ENCODE measurements at places on chromosomes 1 and 21.

DNA sequence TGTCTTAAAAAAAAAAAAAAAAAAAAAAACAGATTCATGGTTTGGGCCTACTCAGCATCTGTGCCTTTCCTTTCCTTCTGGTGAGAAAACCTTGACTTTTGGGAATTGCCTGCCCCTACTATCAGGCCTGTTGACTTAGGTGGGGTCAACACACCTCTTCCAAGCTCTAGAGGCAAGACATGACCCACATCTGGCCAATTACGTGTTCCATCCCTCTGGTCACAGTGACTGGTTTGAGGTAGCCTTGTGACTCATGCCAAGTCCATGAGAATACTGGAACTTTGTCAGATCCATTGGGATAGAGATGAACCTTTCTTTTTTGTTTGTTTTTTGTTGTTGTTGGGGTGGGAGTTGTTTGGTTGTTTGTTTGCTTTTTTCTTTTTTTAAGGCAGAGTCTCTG, 37.3 kb upstream of the KHDRBS1 start:
- no peak for DNase-seq

GRCh38 chr21:25501462-25501861, 105.8 kb downstream of the MRPL39 start:
- no peak for DNase-seq

DNA sequence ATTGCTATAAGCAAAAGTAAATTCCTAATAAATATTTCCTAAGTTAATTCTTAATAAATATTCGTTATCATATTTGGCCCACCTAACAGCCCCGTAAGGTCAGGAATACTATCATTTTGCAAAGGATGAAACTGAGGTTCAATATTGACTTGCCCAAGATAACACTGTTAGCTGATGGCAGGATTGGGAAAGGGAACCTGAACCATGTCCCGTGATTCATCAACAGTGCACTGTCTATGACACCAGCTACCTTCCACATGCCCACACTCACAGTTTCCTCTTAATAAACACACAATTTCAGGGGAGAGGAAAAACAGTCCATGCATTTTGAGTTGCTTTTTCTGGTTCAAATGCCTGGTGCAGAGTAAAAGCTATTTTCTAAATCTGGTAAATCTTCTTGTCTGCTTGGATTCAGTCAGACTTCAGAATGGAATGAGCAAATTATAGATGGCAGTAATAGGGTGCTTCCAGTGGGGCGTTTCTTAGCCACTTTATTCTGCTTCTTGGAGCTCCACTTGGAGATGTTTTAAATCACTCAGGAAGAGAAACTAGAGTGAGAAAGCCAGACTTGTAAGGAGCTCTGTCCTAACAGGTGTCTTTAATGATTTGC, 354.6 kb downstream of the PDE4B start:
- DNase-seq, result no peak

GRCh38 chr1:100627936-100628335, 90.0 kb downstream of the GPR88 start:
- DNase-seq, result no peak

DNA sequence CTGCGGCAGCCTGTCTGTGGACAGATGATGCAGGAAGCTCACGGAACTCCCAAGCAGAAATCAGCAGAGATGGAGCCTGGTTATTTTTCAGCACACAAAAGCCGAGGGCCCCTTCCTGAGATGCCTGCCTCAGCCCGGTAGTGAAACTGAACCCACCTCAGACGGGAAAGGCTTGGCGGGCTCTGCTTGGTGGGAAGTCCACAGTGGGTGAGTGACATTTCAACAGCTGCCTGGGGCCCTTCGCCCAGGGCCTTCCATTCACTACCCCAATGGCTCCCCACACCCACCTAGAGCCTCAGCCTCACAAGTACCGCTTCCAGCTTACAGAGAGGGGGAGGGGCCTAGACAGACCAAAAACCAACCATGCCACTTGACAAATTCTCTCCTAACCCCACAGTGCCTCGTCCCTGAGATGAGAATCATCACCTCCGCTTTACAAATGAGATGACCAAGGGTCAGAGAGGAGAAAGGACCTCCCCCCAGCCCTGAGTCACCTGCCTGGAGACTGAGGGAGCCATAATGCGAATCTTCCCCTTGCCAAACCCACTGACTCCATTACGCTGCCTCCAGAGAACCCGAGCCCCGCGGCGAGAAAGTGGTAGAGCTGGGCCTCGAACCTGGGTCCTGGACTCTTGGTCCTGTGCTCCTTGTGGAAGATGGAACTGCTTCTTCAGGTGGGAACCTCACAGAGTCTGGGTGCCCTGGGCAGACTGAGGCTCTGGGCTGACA, 3.4 kb upstream of the ECE1 start:
- DNase-seq, result peak; percentile 60

DNA sequence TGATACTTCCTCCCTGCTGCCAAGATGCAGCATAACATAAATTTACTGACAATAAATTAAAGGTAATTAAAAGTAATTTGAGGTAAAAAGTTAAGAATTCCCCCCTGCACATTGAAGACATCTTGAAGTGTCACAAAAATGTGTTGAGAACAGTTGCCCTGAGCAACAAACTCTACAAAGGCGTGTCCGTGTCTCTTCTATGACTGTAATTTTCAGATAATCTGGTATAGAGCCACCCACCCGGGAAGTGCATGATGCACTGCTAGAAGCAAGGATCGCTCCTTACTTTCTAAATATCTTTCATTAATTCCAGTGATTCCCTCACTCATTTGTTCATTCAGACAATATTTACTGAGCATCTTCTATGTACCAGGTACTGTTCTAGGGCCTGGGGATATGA, 11.0 kb upstream of the CASQ1 start:
- no peak for DNase-seq

- no peak for DNase-seq
Observed at GRCh38 chr1:184354719-184355118, 32.1 kb upstream of the C1orf21 start.

DNA sequence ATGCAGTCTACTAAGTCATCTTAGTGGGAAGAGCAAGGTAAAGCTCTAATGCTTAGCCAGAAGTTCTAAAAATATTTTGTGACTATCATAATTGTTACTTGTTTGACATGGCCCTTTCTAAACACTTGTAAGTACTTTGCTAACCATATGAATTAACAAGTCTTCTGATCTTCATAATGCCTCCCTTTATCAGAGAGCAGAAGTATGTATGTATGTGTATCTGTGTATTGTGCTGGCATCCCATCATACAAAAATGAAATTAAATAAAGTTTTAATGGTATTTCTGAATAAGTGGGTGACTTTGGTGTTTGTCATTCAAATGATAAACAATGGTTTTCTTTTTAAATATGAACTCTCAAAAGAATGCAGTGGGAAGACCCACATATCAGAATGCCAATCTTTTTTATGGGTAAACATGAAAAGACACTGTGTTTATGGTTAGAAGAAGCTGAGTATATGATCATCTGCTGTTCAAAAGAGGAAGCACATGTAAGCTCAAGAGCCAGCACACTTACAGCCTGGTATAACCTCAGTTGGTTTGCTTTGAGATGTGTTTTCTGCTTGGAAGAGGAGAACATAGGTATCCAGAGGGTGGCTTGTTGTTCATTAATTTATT, 159.6 kb downstream of the CLEC20A start:
- no peak for DNase-seq

GRCh38 chr1:14815175-14815877, 216.8 kb downstream of the KAZN start:
- DNase-seq, result no peak

GRCh38 chr1:230916587-230917283, 48.4 kb upstream of the C1orf198 start:
- no peak for DNase-seq

GRCh38 chr1:169723763-169724162, 10.1 kb downstream of the SELE start:
- no peak for DNase-seq

DNA sequence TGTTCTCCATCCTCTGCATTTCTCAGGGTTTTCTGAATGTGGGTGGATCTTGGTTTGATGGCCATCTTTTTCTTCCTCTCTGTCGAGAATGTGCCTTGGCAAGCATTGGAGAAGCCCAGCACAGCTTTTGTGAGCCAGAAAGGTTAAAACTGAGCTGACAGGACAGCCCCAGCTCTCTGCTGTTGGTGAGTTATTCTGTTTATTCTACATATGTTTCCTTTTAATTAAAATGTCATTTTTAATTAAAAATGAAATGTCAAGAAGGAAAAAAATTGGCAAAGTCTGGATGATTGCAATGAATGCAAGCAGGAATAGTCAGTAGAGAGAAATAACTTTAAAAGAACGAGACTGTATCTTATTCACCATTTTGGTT, 325.8 kb downstream of the PTBP2 start:
- no peak for DNase-seq

GRCh38 chr1:115706587-115707425, 61.7 kb downstream of the CASQ2 start:
- DNase-seq, result peak; percentile 41

GRCh38 chr1:239250353-239251035, 135.9 kb upstream of the CHRM3 start:
- no peak for DNase-seq

GRCh38 chr1:228751360-228752098, 16.2 kb downstream of the RHOU start:
- no peak for DNase-seq

- no peak for DNase-seq
Observed at GRCh38 chr1:169779970-169780369, 14.7 kb downstream of the METTL18 start.

DNA sequence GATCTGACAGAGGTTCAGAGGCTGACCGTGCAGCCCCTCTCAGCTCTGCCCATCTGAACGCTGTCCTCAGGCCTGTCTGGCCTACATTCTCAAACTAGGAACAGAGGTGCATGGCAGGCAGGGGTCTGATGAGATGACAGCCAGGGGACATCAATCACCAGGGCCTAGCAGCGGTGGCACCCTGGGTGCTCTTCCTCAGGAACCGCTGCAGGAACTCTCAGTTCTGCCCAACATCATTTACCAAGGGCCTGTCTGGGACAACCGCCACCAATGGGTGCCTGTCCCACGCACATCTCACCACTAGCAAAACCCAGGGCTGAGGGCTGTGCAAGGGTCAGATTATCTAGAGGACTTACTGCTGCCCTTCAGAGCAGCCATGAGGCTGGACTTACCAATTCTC, 245.7 kb downstream of the TOMM20 start:
- DNase-seq, result no peak

DNA sequence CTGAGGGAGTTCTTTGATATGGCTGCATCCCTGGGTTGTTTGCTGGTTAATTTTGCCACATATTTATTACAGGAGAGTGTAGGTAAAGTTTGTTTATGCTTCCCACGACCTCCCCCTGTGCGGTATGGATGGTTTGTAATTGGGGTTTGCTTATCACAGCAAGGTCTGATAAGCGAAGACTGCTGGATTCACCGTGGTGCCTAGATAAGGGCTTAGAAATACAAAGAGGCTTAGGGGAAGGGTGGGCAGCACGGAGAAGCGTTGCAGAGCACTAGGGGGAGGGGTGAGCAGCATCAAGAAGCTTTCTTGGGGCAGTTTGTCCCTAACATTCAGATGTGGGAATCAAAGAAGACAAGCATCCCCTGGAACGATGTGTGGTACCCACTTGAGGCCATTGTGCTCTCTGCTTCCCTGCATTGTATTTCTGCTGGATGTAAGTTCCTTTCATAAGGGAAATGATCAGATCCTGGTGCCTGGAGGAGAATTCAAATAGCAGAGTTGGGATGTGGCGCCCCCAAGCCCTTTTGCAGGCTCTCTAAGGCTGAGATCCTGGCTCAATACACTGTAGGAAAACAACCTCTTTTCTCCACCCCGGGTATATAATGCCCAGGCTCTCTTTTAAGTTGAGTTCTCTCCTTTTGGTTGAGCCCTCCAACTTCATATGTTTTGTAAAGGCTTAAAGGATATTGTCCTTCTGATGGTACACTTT, 598.1 kb upstream of the ADGRL4 start:
- DNase-seq, result no peak

- no peak for DNase-seq
Observed at GRCh38 chr1:233463333-233463732, 135.8 kb downstream of the MAP3K21 start.

DNA sequence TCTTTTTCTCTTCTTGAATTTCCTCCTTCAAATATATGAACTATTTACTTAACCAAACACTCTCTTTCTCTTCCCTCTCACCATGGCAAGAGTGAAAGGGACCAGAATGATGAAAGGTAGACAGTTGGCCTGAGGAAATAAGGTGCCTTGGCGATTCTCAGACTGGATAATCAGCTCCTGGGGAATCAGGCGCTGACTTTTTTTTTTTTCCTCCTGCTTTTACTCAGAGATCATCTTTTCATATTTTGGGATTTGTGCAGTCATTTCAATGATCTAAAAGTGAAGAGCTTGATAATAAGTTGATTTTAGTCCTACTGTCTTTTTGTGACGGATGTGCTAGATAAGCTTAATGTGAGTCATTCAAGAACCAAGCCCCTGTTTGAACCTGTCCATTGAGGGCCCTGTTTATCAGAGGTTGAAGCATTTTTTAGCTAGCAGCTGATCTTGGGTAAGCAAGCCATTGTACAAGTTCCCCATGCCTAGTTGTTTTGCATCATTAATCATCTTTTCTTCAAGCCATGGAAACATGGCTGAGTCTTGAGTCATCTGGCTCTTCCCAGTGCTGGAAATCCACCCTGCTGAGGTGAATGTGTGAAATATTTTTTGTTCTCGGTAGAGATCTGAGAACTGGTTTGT, 40.8 kb downstream of the ITSN1 start:
- no peak for DNase-seq

- no peak for DNase-seq
Observed at GRCh38 chr1:45116340-45116739, 90.1 kb downstream of the ZSWIM5 start.

- no peak for DNase-seq
Observed at GRCh38 chr21:41874611-41875010, 4.5 kb downstream of the PRDM15 start.

GRCh38 chr21:15809818-15810217, 80.0 kb downstream of the USP25 start:
- no peak for DNase-seq

GRCh38 chr1:24683713-24684162, 40.6 kb downstream of the SRRM1 start:
- no peak for DNase-seq

GRCh38 chr1:238898856-238899255, 487.5 kb upstream of the CHRM3 start:
- no peak for DNase-seq

DNA sequence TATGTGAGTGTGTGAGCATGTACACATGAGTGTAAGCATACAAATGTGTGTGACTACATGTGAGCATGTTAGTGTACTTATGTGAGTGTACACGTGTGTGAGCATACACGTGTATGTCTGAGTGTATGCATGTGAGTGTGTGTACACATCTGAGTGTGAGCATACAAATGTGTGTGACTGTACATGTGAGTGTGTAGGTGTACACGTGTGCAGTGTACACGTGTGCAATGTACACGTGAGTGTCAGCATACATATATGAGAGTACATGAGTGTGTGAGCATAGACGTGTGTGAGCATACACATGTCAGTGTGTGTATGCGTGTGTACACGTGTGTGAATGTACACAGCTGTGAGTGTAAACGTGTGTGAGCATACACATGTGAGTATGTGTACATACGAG, 170.6 kb downstream of the HUNK start:
- DNase-seq, result no peak

- no peak for DNase-seq
Observed at GRCh38 chr21:19198801-19199200, 795.2 kb upstream of the TMPRSS15 start.

Data from GM13977 (cell line).